ENCODE measurements at places on chromosomes 6 and 20. TPM values are rescaled to one million over a fixed set of nuclear protein-coding genes. Genes with fewer than 3 reads are reported as not detected.

Gene ULBP3
- total RNA-seq, result not detected

Gene GRIK2
- not detected for total RNA-seq

DNA sequence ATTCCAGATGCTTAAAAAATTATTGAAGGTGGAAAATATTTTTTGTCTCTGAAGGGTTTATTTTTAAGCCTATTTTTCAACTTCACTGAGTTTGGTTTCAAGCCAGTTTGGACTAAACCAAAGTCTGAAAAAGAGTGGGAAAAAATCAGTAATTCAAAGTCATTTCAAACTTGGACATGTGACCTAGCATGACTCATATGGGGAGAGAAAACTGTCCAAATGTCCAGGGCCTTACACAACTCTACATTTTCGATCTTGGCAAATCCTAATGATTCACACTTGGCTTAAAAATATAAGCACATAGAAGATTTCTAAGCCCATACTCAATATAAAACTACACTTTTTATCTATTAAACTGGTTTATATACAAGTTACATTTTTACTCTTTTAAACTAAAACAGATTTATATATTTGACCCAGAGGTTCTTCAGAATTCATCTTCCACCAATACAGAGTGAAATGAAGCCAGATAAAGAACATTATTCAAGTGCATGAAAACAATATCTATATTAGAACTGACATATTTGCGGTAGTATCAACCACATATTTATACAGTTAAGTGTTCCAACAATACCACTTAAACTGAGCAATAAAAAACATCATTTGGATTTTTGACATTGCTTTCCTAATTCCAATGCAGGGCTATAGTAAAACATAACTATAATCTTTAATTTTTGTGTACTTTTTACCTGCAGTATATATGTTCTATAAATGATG, 110.3 kb upstream of the TCF21 start:
- H3K4me3 ChIP-seq, result no peak overlapping the region
- no peaks in the 10 kb centered on the region for H3K27me3 ChIP-seq
- H3K4me1 ChIP-seq, result no peaks in the 10 kb centered on the region
- no peaks in the 10 kb centered on the region for H3K36me3 ChIP-seq
- no peak overlapping the region for H3K27ac ChIP-seq

Gene CEP85L
- 5.9 TPM for total RNA-seq

Gene AK9
- total RNA-seq, result 7.9 TPM

Gene SUMO4
- 5.1 TPM for total RNA-seq
